ENCODE measurements at places on chromosomes 4 and X.

- DNase-seq = no peak
Observed at GRCh38 chrX:24253469-24253868, 60.4 kb downstream of the SUPT20HL2 start.

DNA sequence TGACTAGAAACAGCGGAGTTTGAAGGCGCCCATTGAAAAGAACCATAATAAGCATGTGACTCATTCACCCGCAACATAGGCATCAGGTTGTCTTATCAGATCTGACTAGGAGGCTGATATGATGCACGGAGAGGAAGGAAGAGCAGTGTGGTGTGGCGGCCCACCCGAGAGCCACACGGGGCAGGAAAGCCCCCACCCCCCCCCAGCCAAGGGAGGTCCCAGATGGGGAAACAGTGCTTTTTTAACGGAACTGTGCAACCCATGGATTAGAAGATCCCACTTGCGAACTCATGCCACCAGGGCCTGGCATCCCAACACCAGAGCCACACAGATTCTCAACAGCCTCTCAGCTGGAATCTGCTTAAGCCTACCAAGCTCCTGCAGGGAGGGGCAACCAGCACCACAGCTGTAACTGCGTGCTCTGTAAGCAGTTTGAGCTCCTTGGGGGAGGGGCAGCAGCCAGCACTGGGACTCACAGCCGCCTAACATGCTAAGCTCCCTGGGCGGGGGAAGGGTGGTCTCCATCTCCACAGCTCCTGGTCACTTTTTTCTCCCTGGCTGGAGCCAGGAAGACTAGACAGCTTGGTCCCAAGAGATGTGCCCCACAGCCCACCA lies 466.2 kb downstream of the PDGFC start:
- DNase-seq = no peak

DNA sequence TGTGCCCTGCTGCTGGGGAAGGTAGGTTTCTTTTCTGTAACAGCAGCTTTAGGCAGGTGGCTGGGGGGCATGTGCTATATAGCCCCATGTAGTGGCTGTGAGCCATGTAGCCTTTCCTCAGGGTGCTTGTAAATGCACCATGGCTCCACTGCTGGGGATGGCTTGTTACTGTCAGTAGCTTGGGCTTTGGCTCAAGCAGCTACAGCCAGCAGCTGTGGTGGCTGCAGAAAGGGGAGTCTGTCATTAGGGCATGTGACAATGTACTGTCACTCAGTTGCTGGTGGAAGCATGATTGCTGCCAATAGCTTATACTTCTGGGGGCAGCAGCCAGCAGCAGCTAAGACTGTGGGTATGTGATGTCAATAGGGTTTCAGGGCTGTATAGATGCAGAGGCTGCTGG lies 33.9 kb upstream of the DDIT4L start:
- DNase-seq = no peak

DNA sequence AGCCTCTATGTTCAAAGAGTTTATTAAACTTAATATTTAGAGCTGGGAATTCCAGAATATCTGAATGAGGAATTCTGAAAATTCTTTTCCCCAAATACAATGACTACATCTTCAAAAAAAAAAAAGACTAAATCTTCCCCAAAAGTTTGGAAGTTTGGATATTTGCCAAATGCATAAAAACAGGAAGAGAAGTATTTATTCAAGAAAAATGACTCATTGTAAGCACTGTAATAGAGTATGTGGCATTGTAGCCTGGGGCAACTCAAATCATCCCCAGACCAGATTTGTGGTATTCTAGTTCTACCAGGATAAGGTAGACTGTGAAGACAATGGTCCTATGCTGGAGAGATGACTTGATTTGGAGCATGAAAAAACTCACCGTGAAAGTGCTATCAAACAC lies 78.5 kb upstream of the PDHA2 start:
- peak; percentile 24 for DNase-seq

- no peak for DNase-seq
Observed at GRCh38 chr4:168852387-168852786, 157.7 kb downstream of the CBR4 start.

DNA sequence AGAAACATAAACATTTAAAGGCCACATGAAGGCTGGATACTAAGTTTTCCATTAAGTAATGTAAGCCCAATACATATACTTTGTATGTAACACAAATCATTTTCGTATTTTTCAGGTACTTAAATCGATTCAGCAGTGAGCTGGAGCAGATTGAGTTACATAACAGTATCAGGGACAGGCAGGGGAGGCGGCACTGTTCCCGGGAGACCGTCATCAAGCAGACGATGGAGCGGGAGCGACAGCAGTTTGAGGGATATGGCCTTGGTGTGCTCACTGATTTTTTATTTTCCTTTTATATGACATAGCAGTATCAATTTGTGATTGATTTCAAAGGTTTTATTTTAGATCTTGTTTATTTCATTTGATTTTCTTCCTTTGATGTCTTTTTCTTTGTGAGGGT lies 20.7 kb downstream of the TMA16 start:
- no peak for DNase-seq

DNA sequence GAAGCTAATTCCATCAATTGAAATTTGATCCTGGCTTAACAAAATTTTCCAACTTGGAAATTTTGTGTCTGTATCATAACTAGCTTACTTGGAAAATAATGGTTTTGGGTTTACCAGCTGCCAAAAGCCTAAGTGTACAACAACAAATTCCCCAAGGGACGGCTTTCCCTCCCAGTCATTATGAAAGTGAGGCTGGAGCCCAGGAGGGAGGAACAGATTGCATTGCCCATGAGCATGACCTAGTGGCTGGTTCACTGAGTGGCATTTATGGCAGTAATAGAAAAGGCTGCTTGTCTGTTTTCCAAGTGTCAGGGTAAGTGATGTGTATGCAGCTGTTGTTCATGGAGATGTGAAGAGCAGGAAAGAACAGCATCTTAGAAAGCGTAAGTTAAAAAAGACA lies 70.8 kb upstream of the HHIP start:
- no peak for DNase-seq

- DNase-seq = no peak
Observed at GRCh38 chr4:85132570-85132969, 166.1 kb upstream of the WDFY3 start.

DNA sequence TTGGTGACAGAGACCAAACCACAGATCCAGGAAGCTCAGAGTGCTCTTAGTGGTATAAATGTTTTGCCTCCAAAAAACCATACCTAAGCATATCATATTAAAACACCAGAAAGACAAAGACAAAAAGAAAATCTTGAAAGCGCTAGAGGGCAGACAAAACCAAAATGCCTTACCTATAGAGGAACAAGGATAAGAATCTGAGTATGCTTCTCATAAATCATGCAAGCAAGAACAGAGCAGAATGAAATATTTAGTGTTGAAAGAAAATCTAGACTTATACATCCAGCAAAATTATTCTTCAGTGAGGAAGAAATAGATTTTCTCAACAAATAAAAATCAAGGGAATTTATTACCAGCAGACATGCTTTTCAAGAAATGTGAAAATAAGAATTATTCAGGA lies 941.0 kb upstream of the INTU start:
- no peak for DNase-seq

DNA sequence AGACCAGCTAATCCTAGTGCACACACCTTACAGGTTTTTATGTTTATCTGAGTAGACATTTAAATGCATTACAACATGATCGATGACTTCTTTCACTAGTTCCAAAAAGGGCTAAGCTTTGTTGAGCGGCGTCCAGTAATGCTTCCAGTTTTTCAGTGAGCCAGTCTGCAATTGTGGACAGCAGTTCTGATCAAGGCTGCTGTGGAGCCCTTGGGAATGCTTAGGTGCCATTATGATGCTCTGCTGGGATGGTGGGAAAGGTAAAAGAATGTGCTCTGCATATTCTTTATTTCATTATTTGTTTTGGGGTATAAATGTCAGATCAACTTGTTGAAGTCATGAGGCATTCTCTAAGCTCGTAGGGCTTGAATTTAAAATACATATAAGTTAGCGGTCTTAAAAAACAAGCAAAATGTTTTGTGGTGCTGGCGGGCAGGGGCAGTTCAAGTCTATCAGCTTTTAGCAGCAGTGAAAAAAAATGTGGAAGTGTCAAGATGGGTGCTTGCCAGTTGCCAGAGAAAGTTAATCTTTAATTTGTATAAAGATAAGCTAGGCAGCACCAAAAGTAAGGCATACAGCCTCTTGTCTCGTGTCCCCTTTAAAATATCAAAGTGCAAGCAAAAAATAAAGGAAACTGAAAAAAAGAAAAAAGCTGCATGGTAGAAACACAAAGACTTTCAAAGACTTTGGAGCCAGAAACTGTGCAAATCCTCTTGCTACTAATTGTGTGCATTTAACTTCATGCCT lies 5.8 kb downstream of the MID1IP1 start:
- DNase-seq = no peak

- DNase-seq = no peak
Observed at GRCh38 chr4:89486042-89486441, 178.4 kb upstream of the GPRIN3 start.

DNA sequence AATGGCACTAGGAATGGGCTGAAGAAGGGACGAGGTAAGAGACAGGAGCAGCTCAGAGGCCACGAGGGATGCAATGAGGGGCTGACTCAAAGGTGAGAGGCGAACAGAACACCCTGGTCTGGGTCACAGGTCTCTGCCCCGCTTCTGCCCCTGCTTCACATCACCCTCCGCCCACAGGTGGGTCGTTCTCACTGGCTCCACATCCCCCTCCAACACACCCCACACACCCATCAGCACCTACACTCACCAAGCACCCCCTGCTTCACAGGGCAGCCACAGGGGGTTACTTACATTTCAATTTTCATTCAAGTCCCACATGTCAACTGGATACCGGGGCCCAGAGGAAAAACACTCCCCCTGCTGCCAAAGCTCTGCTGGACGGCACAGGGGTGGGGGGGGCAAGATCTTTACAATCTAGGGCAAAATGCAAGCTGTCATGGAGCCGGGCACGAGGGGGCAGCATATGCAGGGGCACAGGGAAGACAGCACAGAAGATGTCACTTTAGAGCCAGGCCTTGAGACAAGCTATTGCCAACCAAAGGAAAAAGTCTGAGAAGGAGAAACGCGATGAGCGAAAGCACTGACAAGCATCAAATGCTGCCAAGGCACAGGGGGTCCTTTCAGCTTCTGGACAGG lies 94.0 kb downstream of the AFAP1 start:
- DNase-seq = no peak

DNA sequence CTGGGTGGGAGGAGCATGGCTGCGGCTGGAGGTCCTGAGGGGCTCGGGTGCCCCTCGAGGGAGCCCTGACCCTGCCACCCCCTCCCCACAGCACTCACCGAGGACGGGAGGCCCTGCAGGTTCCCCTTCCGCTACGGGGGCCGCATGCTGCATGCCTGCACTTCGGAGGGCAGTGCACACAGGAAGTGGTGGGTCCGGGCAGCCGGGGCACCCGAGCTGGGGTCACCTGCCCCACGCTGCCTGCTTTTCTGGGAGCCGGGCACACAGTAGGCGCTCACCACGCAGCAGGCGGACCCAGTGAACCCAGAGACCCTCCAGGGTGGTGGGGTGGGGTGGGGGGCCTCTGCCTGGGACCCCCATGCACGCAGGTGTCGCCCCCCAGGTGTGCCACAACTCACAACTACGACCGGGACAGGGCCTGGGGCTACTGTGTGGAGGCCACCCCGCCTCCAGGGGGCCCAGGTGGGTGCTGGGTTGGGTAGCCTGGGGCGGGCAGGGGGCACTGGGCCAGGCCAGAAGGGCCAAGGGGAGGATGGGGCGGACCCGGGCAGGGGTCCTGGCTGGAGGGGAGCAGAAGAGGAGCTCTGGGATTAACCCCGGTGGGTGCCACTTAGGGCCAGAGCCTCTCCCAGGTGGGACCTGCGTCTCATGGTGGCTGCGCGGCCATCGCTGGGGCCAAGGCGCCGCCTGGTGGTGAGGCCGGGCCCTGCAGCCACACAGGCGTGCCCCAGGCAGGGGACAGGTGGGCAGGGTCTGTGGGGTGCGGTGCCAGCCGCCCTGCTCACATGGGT lies 1.4 kb downstream of the HGFAC start:
- DNase-seq = peak; percentile 33

DNA sequence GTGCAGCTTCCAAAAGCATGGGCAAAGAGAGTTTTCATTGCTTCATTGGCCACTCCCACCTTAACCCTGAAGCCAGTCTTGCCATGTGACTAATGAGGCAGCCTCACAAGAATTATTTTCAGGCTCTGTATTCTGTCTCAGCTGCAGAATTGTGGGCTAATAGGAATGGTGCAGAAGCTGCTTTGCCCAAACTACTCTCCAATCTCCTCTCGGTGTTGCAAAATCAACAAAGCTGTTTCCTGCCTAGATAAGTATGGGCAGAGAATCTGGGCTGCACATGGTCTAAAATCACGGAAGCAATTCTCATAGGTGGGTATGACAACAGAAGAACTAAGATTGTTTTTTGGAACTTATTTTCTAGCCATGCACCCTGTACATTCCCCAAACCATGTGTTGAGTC lies 31.4 kb downstream of the PPP1R2C start:
- DNase-seq = no peak

- no peak for DNase-seq
Observed at GRCh38 chrX:103919270-103919637, 43.2 kb upstream of the TMSB15B start.

DNA sequence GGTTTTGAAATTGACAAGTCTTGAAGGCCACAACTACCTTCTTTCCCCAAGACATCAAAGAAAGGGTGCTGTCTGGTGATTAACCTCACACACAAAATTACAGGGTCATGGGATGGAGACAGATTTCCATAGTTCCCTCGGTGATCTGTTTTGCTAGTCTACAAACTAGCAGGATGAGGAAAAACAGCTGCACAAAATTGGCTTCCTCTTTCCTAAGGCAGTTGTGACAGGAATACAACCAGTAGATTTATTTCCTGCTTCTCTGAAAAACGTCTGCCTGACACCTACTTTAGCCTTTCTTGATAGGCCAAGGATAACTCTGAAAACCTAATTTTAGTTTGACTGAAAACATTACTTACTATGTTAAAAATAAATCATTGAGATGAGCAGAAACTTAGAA lies 39.6 kb downstream of the DKK2 start:
- no peak for DNase-seq

- no peak for DNase-seq
Observed at GRCh38 chr4:108107101-108107500, 61.6 kb downstream of the LEF1 start.

DNA sequence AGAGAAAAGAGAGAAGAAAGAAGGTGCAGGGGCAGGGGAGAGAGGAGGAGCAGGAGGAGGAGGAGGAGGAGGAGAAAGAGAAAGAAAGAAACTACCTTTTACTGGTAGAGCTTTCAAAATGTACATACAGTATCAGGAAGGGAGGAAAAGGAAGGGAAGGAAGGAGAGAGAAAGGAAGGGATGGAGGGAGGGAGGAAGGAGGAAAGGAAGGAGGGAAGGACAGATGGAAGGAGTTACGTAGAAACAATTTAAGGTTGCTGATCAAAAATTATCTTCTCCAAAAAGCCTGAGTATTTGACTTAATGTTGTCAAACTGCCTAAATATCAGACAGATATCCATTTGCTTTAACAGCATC lies 13.4 kb downstream of the TBC1D9 start:
- DNase-seq = no peak

GRCh38 chr4:165516281-165516833 lies 137.5 kb downstream of the CPE start:
- no peak for DNase-seq

GRCh38 chr4:1014291-1015167 lies 3.1 kb downstream of the FGFRL1 start:
- DNase-seq = no peak
